ENCODE measurements at places on chromosomes 12 and 14.
A peak's percentile ranks its signal among the peaks of the same experiment; 100 is the strongest.

- no peak for DNase-seq
These were observed 64.0 kb upstream of the DIO2 start for GRCh38 chr14:80275208-80275850.

DNA sequence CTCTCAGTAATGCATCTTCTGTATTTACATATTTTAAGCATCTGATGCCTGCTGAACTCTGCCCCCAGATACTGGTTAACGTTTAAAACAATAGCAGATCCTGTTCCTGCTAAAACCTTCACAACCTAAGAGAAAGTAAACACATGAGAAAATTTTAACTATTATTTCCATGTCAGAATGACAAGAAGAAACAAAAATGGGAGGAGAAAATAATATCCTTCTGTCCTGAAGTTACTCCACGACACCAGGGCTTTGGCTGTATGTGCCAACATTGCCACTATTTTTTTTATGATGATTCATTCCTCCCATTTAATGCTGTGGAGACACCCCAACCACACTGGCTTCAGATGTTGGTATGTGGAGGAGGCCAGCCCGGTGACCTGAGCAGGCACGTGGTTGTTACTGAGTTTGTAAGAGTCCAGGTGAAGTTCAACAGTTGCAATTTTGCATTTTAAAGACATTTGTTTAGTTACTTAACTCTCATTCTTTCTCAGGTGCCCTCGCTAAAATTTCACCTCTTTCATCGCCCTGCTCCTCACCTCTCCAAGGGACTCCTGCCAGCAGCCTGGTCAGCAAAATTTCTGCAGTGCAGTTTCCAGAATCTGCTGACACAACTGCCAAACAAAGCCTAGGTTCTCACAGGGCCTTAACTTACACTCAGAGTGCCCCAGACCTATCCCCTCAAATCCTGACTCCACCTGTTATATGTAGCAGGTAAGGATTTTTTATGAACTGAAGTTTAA lies 65.5 kb upstream of the SLCO1C1 start:
- no peak for DNase-seq

GRCh38 chr12:128442096-128442495 lies 175.1 kb downstream of the TMEM132C start:
- no peak for DNase-seq

GRCh38 chr14:74619672-74620131 lies 7.7 kb upstream of the LTBP2 start:
- DNase-seq, result no peak

- no peak for DNase-seq
These were observed 95.8 kb downstream of the LGMN start for GRCh38 chr14:92652413-92653151.

GRCh38 chr12:71610031-71610795 lies 53.4 kb downstream of the ZFC3H1 start:
- DNase-seq, result no peak

DNA sequence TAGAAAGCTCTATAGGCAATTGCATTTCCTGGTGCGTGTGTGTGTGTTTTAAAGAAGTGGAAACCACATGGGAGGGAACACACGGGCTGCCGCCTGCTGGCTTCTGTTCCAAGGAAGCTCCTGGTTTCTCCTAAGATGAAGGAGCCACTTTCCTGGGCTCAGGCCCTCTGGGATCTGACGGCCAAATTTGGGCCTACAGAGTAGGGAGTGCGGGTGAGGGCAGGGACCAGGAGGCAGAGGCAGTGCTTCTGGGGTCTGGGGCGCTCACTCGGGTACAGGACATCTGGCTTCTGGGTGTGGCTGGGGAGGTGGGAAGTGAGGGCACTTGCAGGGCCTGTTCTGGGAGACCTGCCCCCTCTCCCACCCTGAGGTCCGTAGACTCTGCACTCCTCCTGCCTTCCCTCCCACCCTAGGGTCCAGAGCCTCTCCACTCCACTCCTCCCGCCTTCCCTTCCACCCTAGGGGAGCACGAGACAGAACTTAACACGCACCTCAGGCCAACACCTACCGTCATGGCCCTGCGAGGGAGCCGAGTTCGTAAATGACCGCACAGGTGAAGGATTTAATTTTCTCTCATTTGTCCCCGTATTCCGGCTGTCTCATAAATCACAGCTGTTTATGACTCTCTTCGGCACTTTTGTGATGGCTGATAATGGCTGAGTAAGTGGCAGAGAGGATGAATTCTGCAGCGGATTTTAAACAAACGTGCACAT lies 127.7 kb downstream of the KIF26A start:
- no peak for DNase-seq

- DNase-seq, result no peak
These were observed 4.4 kb downstream of the SLC38A2 start for GRCh38 chr12:46368138-46368537.

DNA sequence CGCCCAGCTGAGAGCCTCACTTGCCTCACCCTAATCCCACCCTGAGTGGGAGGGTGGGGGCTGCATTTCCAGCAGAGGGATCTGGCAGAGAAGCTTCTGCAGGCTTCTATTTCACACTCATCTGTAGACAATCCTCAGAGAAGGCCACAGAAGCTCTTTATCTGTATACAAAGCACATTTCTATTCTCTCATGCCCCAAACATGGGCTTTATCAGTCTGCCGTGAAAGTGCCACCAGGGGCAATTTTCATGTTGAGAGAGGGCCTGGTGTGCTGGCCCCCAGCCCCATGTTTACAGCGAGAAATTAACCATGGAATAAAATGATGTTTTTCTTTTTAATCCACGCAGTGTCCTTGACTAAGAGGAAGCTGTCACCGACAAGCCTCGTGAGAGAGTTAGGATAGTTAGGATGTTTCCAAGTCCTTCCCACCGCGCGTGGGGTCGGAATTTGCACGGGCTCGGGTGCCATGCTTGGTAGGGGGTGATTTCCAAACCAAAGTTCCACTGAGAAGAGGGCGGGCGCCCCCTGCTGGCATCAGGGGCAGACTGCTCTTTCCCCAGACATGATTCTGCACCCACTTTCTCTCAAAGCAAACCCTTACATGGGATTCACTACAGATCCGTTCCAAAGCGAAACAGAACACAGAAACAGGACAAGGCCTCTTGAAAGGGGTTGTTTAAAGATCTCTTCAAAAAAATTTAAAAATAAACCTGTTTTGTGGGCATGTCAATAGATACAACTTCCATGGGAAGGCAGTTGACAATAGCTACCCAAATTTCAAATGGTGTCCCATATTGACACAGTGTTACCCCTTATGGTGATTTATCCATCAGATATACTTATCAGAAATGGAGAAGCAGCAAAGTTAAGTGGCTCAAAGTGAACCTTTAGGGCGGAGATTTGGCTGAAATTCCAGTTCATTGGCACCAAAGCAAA lies 19.4 kb downstream of the BDKRB1 start:
- DNase-seq, result peak; percentile 66

Data from activated CD8-positive, alpha-beta memory T cell treated with anti-CD3 and anti-CD28 coated beads, Interleukin-2, amount 50 U/mL, for 4 hours (primary cell).